ENCODE measurements at places on chromosomes 5 and 9.

- peak; percentile 51 for DNase-seq
These were observed 209.9 kb upstream of the VLDLR start for GRCh38 chr9:2411459-2412215.

DNA sequence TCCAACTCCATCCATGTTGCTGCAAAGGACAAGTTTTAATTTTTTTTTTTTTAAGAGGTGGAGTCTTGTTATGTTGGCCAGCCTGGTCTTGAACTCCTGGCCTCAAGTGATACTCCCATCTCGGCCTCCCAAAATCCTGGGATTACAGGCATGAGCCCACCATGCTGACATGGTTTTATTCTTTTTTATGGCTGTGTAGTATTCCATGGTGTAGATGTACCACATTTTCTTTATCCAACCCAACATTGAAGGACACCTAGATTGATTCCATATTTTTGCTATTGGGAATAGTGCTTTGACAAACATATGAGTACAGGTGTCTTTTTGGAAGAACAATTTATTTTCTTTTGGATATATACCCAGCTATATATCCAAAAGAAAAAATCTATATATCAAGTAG lies 6.1 kb upstream of the POC5 start:
- no peak for DNase-seq

- DNase-seq: no peak
These were observed 4.8 kb downstream of the WNK2 start for GRCh38 chr9:93188426-93189368.

DNA sequence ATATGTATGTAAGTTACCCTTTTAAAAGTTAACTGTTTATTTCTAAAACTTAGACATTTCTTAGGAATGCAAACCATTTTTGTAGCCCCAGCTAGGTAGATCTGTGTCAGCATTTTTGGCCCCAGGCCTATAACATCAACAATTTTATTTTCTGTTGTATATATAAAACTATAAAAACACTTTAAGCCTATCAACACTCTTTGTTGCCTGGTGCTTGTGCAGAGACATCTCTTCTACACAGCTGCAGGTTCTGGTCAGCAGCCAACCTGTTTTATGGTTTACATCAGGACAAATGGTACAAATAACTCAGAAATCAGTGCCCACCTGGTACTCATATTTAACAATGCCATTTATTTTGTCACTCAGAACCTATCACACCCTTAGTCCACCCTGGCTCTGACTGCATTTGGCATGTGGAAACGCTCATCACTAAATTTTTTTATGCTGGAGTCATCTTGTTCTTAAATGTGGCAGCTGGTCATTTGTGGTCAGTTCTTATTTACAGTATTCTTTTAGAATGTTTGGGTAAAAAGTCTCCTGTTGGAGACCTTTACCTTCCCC lies 173.4 kb downstream of the DNAH5 start:
- no peak for DNase-seq

DNA sequence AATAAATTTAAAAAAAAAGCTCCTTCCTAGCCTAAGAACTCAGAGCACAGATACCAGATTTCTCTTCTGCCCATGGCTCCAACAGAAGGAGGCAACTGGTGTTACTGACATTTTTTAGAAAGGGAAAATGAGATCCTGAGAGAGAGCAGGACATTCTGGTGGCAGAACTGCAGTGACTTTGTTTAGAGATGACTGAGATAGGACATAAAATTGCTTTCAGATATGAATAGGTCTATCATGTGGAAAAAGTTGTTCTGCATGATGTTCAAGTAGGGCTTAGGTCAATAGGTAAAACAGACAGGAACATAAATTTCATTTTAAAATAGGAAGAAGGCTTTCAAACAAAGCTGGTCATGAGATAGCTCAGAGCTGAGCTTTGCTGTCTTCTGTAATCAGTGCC lies 49.6 kb downstream of the NIPAL4 start:
- no peak for DNase-seq

GRCh38 chr5:168879929-168880328 lies 300.8 kb upstream of the PANK3 start:
- no peak for DNase-seq

DNA sequence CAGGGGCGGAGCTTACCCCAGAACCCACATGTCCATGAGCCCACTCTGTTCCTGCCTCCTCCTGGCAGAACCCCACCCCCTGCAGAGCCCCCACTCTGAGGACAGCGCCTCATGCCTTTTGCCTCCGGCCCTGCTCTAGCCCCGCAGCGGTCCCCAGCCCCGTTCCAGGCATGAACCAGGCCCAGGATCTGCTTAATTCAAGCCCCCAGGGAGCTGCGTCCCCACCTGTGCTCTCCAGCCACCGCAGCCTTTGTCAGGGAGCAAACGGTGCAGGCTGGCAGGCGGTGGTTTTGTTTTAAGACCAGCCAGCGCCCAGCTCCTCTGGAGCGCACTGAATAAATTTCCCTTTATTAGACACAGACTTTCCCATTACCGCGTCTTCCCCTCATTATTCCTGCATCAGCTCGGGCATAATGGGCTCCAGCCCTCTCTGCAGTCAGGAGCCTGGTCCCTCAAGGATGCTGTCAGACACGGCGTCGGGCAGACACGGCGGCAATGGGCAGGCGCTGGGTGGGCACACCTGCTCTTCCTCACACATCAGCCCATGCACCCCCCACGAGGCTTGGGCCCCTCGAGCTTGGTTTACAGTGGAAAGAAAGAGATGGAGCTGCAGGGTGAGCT lies 137.6 kb downstream of the OLFM1 start:
- DNase-seq: no peak

GRCh38 chr5:167754501-167755021 lies 536.9 kb upstream of the WWC1 start:
- no peak for DNase-seq

DNA sequence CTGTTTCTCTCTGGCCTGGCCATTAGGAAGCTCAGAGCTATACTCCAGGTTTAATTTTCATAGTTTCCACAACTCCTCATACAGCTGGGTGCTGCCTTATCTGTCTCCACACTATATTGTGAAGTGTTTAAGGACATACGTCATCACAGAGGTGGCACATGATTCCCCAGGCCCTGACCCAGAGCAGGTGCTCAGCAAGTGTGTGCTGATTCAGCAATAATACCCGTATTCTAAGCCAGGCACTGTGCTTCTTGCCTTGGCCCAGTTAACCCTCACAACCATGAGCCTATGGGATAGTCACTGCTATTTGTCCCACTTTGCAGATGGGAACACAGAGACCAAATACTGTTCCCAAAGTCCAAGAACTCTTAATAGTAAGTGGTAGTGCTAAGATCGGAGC lies 93.5 kb upstream of the SMIM23 start:
- DNase-seq: no peak

DNA sequence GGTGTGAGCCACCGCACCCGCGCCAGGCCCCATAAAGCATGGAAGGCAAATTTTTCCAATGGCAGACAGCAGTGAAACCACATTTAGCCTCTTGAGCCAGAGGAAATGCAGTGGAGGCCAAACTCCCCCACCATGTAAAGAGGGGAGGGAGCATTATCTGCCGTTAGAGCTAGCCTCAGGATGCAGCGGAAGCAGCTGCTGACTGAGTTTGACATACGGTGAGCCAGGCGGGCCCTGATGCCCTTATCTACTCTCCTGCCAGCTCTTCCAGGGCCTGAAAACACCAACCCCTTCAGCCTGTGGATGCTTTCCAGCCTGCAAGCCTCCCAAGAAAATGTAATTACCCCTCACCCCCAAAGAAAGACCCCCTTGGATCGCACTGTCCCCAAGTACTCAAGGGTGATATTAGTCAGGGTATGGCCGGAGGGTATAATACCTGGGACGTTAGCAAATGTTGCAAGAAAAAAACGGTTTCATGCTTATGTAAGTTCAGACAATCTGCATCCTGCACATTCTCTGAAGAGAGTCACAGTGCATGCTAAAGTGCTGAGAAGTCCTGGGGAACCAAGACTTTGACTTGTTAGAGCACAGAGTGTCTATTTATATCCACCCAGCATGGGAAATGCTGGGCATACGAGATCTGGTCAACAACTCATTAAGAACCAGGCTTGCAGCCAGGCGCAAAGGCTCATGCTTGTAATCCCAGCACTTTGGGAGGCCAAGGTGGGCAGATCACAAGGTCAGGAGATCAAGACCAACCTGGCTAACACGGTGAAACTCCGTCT lies 11.3 kb upstream of the GGTA1 start:
- DNase-seq: peak; percentile 95

DNA sequence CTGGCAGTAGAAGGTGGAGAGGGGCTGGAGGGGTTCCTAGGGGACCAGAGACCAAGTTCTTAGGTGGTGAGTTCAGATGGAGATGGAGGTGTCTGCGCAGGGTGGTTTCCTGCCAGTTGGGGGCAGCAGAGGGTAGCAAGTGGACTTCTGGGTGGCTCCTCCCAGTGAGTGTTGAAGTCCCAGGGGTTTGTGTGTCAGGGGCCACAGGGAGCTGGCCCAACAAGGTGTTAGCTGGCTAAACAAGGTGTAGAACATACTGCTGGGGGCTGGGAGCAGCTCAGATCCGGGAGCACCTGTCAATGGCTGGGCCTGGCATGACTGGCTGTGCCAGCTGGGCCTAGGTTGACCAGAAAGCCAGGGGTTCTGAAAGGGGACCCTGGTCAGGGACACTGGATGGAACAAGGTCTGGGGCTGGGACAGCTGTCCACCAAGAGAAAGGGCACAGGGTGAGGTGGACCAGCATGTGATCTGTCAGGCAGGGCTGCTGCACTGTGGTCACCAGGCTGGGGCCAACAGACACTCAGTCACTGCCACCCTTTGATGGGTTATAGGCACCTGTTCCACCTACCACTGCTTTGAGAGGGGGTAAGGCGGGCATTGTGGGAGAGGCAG lies 35.6 kb downstream of the DAB2IP start:
- peak; percentile 83 for DNase-seq

DNA sequence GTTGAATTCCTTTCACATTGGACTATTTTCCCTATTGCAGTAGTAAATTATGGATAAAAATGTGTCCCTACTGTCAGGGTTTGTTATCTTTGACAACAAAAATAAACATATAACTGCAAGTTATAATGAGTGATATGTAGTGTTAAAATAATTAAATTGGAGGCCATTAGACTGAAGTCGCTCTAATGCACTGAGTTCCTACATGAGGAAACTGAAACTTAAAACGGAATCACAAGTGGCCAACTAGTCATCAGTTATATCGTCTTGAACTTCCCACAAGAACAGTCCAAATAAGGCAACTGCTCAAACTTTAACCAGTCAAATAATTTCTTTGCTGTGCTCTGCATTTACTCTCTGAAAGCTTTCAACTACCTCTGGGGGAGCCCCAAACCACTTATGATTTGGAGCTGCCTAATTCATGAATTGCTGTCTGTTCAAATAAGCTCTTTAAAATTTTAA lies 2.1 kb upstream of the IFT74 start:
- DNase-seq: no peak

GRCh38 chr9:74500584-74500924 lies 3.4 kb downstream of the RORB start:
- DNase-seq: no peak
